PC-3 (cell line): ENCODE measurements at places on chromosomes 11 and 22.
A peak's percentile ranks its signal among the peaks of the same experiment; 100 is the strongest.

DNA sequence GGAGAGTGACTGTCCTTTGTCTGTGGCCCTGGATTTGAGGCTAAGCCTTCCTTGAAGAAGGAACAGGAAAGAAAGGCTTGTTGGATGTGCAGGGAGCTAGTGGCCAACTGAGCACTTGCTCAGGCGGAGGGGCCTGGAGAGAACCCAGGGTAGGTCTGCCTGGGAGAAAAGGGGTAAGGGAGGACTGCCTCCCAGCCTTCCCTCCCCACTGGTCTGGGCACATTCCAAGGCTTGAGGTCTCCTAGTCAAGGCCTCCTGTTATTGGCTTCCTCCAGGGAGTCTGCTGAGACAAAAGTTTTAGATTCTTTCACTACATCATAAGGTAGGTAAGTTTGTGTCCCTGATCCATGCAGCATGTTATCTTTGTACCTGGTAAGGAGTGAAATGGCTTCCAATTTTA is 15.2 kb downstream of the KCNQ1OT1 start:
- H3K36me3 ChIP-seq: no peaks in the 10 kb centered on the region
- DNase-seq: no peak
- H3K4me1 ChIP-seq: no peaks in the 10 kb centered on the region
- no peak overlapping the region for H3K4me3 ChIP-seq
- no peak overlapping the region for H3K27ac ChIP-seq
- no peaks in the 10 kb centered on the region for H3K27me3 ChIP-seq

DNA sequence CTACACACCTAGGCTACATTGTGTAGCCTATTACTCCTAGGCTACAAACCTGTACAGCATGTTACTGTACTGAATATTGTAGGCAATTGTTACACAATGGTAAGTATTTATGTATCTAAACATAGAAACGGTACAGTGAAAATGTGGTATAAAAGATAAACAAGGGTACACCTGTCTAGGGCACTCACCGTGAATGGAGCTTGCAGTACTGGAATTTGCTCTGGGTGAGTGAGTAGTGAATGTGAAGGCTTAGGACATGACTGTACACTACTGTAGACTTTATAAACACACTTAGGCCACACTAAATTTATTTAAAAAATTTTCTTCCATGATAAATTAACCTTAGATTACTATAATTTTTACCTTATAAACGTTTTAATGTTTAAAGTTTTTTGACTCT is 171.7 kb upstream of the NCAM1 start:
- H3K36me3 ChIP-seq: no peaks in the 10 kb centered on the region
- no peak for DNase-seq
- no peak overlapping the region for H3K27ac ChIP-seq
- peaks cover 17% of the 10 kb centered on the region for H3K27me3 ChIP-seq
- no peak overlapping the region for H3K4me3 ChIP-seq
- H3K4me1 ChIP-seq: no peaks in the 10 kb centered on the region

GRCh38 chr22:20173246-20173645 is 22.4 kb upstream of the CCDC188 start:
- H3K4me1 ChIP-seq: no peaks in the 10 kb centered on the region
- no peaks in the 10 kb centered on the region for H3K27me3 ChIP-seq
- H3K36me3 ChIP-seq: no peaks in the 10 kb centered on the region
- no peak overlapping the region for H3K4me3 ChIP-seq
- no peak for DNase-seq

GRCh38 chr11:101618709-101619108 is 34.9 kb upstream of the TRPC6 start:
- peaks cover 18% of the 10 kb centered on the region for H3K4me1 ChIP-seq
- no peak overlapping the region for H3K4me3 ChIP-seq
- peak; percentile 74 for DNase-seq
- H3K27ac ChIP-seq: peak overlapping the region; percentile 64

DNA sequence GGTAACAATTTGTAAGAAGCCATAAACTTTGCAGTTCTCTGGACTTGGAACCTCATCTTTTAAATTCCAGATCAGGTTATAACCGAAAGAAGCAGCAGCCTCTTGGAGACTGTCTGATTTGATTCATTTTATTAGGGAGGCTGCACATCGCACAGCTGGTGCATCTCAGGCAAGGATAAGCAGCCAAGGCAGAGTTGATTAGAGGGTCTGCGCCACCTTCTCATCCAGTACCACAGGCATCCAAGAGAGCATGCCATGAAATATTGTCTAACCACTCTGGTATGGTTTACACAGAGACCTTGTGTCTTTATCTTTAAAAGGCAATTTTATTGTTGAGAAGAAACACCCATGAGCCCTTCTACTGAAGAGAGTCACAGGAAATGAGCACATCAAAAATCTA is 16.2 kb upstream of the CWF19L2 start:
- H3K27ac ChIP-seq: no peak overlapping the region
- peaks cover 25% of the 10 kb centered on the region for H3K27me3 ChIP-seq
- no peaks in the 10 kb centered on the region for H3K4me1 ChIP-seq
- H3K4me3 ChIP-seq: no peak overlapping the region
- no peak for DNase-seq

DNA sequence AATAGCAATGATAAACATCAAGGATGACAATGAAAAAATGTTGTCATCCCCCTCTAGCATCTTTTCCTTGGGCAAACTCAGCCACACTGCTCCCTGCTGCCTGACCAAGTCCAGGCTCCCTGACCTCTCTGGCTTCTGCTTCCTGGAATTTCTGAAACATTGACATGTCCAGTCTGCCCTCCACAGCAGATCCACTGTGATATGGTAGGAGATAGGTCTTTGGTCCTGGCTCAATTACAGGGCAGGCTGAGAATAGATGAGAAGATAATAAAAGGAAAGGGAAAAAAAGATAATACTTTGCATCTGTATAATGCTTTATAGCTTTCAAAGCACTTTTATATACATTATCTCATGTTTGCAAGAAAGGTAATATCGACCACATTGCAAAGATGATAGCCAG is 417.7 kb downstream of the BUD13 start:
- H3K4me1 ChIP-seq: no peaks in the 10 kb centered on the region
- H3K27me3 ChIP-seq: peaks cover 13% of the 10 kb centered on the region; the same call in 1 of the 2 replicates
- no peaks in the 10 kb centered on the region for H3K36me3 ChIP-seq
- H3K27ac ChIP-seq: no peak overlapping the region
- DNase-seq: no peak
- H3K4me3 ChIP-seq: no peak overlapping the region

DNA sequence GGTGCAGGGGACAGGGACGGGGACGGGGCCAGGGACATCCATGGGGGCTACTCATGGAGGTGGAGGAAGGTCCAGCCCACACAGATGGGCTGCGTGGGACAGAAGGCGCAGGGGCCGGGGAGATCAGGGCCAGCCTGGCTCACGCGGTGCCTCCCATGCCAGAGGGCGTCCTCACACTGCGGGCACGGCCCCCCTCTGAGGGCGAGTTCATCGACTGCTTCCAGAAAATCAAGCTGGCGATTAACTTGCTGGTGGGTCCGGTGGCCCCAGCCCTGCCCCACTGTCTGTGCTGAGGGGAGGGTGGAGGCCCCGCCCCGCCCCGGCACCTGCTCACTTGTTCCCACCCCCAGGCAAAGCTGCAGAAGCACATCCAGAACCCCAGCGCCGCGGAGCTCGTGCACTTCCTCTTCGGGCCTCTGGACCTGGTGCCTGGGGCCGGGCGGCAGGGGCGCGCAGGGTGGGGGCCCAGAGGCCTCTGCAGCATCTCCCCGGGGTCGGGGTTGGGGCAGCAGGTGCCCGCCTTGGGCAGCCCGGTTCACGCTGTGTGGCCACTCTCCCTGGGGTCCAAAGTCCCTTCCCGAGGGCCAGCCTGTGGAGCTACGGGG is 15.8 kb downstream of the EPS8L2 start:
- H3K4me3 ChIP-seq: no peak overlapping the region
- H3K36me3 ChIP-seq: peaks cover 9% of the 10 kb centered on the region; the same call in 1 of the 2 replicates
- no peaks in the 10 kb centered on the region for H3K27me3 ChIP-seq
- peaks cover 2% of the 10 kb centered on the region; the same call in 1 of the 2 replicates for H3K4me1 ChIP-seq
- no peak for DNase-seq
- no peak overlapping the region for H3K27ac ChIP-seq

- DNase-seq: no peak
- peaks cover 11% of the 10 kb centered on the region; the same call in 1 of the 2 replicates for H3K4me1 ChIP-seq
- H3K36me3 ChIP-seq: peaks cover 25% of the 10 kb centered on the region
- no peaks in the 10 kb centered on the region for H3K27me3 ChIP-seq
- H3K27ac ChIP-seq: peak overlapping the region; percentile 69; the same call in 1 of the 2 replicates
These were observed 7.1 kb downstream of the SNU13 start for GRCh38 chr22:41681616-41682015.

GRCh38 chr11:1756791-1757771 is 6.6 kb downstream of the CTSD start:
- no peak for DNase-seq
- H3K4me3 ChIP-seq: no peak overlapping the region
- H3K27me3 ChIP-seq: no peaks in the 10 kb centered on the region
- H3K27ac ChIP-seq: no peak overlapping the region
- H3K4me1 ChIP-seq: peaks cover 13% of the 10 kb centered on the region

- DNase-seq: peak; percentile 40
- peaks cover 11% of the 10 kb centered on the region for H3K27me3 ChIP-seq
- H3K36me3 ChIP-seq: no peaks in the 10 kb centered on the region
- no peak overlapping the region for H3K27ac ChIP-seq
- no peak overlapping the region for H3K4me3 ChIP-seq
These were observed 122.1 kb downstream of the CSNK2A3 start for GRCh38 chr11:11230802-11231562.

GRCh38 chr22:45157907-45158306 is 5.8 kb upstream of the NUP50 start:
- peaks cover 35% of the 10 kb centered on the region for H3K4me1 ChIP-seq
- H3K27me3 ChIP-seq: no peaks in the 10 kb centered on the region
- H3K27ac ChIP-seq: no peak overlapping the region
- peaks cover 7% of the 10 kb centered on the region for H3K36me3 ChIP-seq
- DNase-seq: no peak

- no peak overlapping the region for H3K4me3 ChIP-seq
- H3K4me1 ChIP-seq: peaks cover 15% of the 10 kb centered on the region
- no peaks in the 10 kb centered on the region for H3K27me3 ChIP-seq
- no peak for DNase-seq
These were observed 174.4 kb upstream of the NARS2 start for GRCh38 chr11:78748918-78749690.

- H3K4me3 ChIP-seq: no peak overlapping the region
- no peak for DNase-seq
- H3K4me1 ChIP-seq: no peaks in the 10 kb centered on the region
- H3K27ac ChIP-seq: no peak overlapping the region
- no peaks in the 10 kb centered on the region for H3K36me3 ChIP-seq
- H3K27me3 ChIP-seq: no peaks in the 10 kb centered on the region
These were observed 35.4 kb downstream of the CD82 start for GRCh38 chr11:44600839-44601383.

- no peaks in the 10 kb centered on the region; the same call in 1 of the 2 replicates for H3K36me3 ChIP-seq
- H3K4me3 ChIP-seq: peak overlapping the region; percentile 97
- H3K4me1 ChIP-seq: peaks cover 14% of the 10 kb centered on the region
These were observed 2.3 kb upstream of the INPPL1 start for GRCh38 chr11:72222106-72222891.

- no peak overlapping the region for H3K4me3 ChIP-seq
- no peaks in the 10 kb centered on the region for H3K4me1 ChIP-seq
- no peak overlapping the region for H3K27ac ChIP-seq
- peaks cover 49% of the 10 kb centered on the region for H3K27me3 ChIP-seq
These were observed 220.8 kb upstream of the SNX19 start for GRCh38 chr11:131137046-131137445.

GRCh38 chr11:3879216-3879966 is 23.9 kb downstream of the STIM1 start:
- 0 out of 2 replicates have a peak overlapping the region, but pooled peaks have one; percentile 5 for H3K27ac ChIP-seq
- no peak overlapping the region for H3K4me3 ChIP-seq
- no peak for DNase-seq
- no peaks in the 10 kb centered on the region for H3K36me3 ChIP-seq
- peaks cover 31% of the 10 kb centered on the region for H3K4me1 ChIP-seq

DNA sequence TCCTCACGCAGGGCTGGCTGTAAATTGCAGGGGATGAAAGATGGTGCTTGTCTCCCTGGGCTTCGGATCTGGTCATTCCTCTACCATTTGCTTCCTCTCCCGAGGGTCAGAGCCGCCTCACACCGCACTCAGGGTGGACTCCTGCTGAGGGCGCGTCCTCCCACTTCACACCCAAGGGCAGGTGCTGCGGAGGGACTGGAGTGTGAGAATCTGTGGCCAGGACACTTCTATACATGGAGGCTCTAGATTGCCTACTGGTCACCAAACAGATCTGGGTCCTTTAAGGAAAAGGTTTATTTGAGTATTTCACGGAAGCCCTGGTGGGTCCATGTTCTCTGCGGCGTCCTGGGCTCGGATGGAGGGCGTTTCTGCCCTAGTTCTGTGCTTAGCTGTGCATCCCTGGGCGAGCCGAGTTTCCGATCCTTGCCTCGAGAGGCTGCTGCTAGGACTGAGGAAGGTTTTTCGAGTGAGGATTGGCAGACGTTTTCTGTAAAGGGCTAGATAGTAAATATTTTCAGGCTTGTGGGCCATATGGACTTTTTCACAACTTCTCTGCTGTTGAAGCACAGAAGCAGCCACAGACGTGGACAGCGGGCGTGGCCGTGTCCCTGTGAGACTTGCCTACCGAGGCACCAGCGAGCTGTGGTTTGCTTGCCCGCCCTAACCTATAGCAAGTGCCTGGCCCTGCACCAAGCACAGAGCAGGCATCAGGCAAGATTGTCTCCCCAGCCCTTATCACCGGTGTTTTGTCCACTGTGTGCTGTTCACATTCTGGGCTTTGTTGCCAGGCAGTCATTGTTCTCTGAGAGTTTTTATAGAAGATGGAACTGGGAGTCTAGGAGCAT is 279.0 kb downstream of the TBC1D22A start:
- H3K27me3 ChIP-seq: no peaks in the 10 kb centered on the region
- H3K27ac ChIP-seq: no peak overlapping the region
- H3K4me1 ChIP-seq: no peaks in the 10 kb centered on the region
- H3K36me3 ChIP-seq: no peaks in the 10 kb centered on the region

DNA sequence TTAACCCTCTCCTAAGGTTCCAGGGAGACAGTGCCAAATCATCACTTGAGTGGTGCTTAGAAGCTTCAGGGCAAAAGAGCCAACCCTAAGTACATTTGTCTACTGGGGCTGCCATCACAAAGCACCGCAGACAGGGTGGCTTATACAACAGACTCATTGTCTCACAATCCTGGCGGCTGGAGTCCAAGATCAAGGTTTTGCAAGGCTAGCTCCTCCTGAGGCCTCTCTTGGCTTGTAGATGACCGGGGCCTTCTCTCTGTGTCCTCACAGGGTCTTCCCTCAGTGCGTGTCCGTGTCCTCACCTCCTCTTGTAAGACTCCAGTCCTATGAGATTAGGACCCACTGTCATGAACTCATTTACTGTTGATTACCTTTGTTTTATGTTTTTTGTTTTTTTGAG is 34.1 kb upstream of the CD81 start:
- peaks cover 18% of the 10 kb centered on the region for H3K27me3 ChIP-seq
- no peak overlapping the region for H3K27ac ChIP-seq
- no peaks in the 10 kb centered on the region for H3K36me3 ChIP-seq
- no peak for DNase-seq

GRCh38 chr11:66084821-66085475 is 14.9 kb downstream of the PACS1 start:
- H3K4me3 ChIP-seq: no peak overlapping the region
- DNase-seq: no peak
- H3K36me3 ChIP-seq: no peaks in the 10 kb centered on the region

GRCh38 chr22:39937906-39938305 is 22.3 kb upstream of the TMA7B start:
- no peak overlapping the region for H3K27ac ChIP-seq
- H3K4me3 ChIP-seq: no peak overlapping the region
